ENCODE measurements at places on chromosomes 6 and 20.

DNA sequence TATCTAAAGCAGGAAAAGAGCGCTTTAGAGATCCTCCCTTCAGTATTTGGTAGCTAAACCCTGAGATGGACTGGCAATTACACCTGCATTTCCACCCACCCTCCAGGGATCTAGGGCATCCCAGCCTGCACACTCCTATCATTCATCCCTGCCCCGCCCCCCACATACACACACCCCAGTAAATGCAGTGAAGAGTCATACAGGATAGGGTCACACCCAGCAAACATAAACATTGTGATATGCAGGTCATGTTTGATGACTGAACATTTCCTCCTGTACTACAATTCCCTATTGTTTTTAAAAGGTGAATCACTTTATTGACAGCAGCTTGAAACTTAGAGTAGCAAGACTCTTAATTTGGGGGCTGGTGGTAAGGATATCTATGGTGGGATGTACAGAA is 112.9 kb downstream of the FOXO3 start:
- DNase-seq, result no peak

DNA sequence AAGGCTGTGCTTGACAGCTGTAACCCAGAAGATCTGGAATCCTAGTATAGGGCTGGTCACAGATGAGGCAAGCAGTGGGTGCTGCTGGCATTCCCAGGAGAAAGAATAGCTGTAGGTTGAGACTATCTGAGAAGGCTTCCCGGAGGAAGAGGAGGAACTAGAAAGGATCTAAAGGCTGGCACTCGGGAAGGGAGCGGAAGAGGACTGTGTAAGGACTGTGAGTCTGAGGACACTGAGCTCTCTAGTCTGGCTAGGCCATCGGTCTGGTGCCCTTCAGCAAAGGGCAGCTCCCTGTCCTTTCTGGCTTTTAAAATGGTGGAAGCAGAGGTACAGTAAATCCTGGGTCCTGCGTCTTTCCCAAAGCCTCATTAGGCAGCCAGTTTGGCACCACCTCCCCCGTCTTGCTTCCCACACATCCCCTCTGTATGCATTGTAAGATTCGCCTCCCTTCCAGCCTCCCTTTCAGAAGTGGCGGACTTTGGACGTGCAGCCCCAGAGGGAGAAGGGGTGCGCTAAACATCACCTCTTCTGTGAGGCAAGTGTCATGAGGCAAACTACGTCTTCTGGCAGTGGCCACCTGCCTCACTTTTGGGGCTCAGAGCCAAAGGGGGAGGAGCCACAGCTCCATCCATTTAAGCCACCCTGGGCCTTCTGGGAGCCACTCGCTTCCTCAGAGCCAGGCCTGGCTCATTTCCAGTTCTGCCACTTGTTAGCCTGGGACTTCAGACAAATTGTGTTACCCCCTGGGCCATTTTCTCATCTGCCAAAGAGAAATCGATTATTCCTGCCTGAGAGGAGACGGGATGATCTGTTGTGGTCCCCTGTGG is 8.6 kb downstream of the SNPH start:
- no peak for DNase-seq

DNA sequence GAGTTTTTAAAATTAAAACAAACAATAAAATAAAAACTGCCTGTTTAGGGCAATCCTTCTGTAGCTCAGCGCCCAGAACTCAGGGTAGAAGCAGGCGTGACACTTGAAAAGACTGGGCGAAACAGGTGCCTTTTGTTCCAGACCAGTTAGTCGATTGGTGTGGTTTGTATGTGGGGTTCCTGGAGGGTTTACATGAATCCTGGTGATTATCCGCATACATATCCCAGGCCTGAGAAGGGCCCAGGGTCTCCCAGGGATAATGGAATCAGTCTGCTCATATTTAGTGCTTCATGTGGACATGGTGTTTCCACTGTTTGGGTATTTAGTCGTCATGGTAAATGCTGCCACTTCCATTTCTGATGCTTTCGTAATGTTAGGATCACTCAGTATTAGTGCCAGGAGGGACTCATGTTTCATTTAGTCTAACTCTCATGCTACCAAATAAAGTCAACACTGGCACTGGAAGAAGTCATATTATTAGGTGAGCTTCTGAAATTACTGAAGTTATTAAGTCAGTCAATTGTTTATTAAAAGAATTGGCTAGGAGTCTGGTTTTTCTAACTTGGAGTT is 116.5 kb downstream of the SAMD5 start:
- no peak for DNase-seq

GRCh38 chr6:87827346-87827745 is 125.3 kb upstream of the AKIRIN2 start:
- DNase-seq, result no peak

DNA sequence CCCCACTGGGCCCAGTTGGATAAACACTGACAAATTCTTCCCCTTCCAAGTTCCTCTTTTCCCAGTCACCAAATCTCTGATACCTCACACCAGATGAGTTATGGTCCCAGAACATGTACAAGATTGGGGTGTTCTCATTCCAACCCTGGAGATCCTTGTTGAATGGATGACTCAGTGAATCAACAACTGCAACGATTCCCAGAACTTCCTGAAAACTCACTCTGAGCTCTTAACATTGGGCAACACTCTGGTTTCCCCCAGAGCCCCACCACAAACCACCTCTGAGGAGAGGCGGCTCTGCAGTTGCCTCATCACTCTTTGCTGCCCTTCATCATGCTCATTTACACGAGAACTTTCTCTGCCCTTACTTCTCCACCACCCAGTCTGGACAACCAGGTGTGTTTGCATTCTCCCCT is 115.2 kb downstream of the MRPL14 start:
- no peak for DNase-seq

DNA sequence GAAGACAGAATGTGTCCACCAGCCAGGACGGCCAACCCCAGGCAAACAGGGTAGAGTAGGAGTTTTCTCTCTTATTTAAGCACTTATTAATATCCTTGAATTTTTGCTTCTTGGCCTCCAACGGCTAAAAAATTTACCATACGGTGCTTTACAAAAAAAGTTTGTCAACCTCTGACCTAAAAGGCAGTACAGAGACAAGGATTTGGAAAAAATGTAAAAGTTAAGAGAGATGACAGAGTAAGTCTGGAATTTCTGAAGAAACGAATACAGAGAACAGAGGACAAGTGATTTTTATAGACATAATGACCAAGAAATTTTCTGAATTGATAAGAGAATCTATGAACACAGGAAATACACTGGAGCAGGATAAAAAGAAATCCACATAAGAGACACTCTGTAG is 10.2 kb downstream of the OSER1 start:
- no peak for DNase-seq

DNA sequence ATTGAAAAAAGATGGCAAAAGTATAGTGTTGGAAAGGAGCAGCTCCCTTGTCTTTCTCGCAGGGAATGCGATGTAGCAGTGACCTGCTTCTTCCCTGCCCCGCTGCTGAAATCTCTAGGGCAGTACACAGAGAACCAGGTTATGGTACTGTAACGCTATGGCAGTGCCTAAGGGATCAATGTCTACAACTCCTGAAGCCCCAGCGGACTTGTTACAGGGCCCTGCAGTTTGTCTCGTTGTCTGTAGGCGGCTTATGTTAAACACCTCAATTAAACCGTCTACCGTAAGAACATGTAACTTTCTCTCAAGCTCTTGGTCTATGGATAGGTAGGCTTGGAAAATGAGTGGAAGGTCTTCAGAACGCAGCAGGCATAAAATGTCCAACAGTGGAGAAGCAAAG is 44.8 kb upstream of the SLC17A4 start:
- no peak for DNase-seq

GRCh38 chr6:27468334-27468733 is 4.6 kb downstream of the ZNF184 start:
- DNase-seq, result no peak

DNA sequence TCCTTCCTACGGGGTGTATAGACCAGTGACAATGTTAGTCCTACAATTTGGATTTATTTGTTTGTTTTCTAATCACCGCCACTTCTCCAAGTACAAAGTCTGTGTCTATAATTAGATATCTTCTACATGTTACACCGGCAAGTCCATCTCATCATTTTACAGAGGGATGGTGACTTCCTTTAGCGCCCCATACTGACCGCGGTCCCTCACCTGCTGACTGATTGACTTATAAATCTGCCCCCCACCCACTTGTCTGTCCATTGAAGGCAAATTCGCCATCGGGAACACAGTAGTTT is 8.9 kb upstream of the NR2E1 start:
- no peak for DNase-seq

DNA sequence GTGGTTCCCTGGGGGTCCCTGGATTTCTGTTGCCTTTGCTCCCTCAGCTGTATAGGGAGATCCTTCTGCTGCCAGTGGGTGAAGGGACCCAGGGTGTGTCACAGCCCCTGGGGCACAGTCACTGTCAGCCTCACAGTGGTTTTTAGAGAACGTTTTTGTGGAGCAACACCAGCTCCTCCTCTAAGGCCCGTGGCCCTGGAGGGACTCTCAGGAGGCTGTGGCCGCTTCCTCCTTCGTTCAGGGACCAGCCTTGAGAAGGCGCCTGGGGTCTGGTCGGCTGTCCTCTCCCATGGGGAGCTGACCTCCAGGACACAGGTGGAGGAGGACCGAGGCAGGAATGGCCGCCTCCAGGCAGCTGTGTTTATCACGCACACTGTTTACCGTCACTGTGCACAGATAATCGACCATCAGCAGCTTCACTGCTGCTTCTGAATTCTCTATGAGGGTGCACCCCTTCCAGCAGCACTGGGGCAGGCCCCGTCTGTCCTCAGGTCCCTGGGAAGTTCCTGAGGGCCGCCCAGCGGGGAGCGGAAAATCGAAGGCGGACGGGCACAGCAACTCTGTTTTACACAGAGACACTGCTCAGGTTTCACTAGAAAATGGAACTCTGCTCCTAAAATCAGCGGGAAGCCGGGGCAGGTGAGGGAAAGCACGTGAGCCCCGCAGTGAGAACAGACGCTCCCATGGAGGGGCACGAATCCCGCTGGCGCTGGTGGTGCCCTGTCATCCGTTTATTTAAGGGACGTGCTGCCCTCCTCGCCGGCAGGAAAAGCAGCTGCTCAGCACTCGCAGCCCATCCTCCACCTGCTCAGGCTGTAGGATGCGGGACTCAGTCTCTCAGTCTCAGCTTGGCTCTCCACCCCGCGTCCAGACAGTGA is 10.4 kb upstream of the FRMD1 start:
- no peak for DNase-seq

DNA sequence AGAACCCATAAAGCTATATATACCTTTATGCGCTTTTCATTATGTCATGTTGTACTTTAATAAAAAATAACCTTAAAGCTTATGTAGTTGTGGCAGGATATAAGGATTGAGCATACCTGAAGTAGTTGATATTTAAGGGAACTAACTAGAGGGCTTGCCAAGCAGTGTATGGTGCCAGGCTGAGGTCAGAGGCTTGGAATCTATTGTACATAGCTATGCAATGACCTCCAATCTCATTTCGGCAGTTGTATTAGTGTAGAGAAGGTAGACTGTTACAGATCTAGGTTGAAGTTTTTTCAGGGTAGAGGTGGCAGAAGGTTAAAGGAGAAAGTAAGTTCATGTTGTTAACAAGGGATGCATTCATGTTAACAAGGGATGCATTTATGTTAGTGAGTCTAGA is 397.7 kb upstream of the HS3ST5 start:
- DNase-seq, result no peak

DNA sequence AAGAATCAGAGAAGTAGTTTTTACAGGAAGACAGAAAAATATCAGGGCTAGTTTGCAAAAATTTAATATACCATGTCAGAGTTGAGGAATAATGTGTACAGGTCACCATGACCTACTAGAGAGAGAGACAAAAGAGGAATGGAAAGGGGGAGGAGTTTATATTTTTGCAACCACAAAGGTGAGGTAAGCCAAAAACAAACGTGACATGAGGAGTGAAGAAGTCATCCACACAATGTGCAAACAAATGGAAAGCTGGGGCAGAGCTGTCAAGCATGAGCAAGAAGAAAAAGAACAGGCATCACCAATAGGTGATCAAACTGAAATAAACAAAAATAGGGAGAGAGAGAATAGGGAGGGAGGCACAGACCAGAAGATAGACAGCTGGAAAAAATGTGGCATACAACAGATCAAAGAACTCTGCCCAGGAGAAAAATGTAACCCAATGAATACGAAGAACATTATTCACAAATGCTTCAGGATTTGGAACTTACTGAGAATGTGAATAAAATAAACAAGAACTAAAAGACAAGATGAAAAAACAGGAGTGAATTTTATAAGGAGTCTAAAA is 15.5 kb downstream of the RARS2 start:
- no peak for DNase-seq

DNA sequence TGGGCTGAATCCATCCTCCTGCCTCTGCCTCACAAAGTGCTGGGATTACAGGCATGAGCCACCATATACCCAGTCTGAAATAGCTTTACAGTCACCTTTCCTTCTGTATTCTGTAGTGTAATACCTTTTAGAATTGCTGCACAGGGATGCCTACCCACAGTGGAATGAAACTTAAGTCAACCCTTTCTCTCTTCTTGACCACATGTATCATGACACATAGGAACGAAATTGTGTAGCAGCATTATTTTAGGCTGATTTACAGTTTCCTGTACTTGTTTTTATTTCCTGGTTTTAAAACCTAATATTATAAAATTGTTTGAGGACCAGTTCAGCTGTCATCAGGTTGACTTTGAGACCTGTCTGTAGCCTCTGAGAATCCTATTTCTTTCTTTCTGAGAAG is 297.8 kb downstream of the ZFAND3 start:
- no peak for DNase-seq

- DNase-seq, result no peak
Measured at GRCh38 chr6:11931296-11932035, 80.6 kb upstream of the HIVEP1 start.

DNA sequence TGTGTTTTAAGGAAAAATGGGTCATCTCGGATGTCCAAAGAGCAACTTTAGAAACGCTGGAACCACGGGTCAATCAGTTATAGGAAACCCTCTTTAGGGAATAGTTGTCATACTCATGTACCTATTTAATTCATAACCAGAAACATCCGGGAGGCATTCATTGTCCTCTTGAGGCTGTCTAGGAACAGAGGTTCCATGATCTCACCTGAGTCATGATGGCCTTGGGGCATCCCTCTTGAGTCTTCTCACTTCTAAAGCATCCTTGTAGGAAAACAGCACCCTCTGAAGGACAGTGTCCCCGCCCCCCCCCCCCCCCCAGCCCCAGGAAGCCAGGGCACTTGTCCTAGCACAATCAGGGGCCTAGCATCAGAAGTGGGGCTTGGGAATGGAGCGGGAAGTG is 46.3 kb upstream of the CDH4 start:
- no peak for DNase-seq

- no peak for DNase-seq
Measured at GRCh38 chr6:70563530-70563929, 3.2 kb upstream of the SDHAF4 start.

- no peak for DNase-seq
Measured at GRCh38 chr6:116633685-116634084, 17.4 kb downstream of the RSPH4A start.

DNA sequence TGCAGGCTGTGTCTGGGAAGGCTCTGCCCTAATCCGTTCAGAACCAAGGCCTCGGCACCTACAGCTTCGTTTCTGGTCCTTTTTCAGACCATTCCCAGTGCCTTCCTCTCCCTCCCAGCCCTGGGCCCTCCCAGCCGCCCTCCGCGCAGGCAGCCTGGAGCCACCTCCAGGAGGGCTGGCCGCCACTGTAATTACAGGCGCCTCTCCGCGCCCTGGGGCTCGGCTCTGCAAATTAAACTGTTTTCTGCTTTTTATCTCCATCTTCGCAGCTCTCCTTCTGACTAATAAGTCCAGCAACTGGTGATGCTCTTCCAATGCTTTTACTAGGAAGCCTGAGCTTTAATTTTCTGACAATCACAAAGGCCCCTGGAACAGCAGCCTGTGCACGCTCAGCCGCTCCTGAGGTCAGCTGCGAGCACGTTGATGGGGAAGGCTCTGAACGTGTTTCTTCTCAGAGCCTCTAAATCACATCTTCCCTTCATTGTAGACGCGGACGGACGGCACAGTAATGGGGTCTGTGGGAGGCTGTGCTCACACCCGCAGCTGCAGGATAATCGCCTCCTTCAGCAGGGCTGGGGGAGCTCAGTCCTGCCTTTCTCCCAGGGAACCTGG is 194.6 kb downstream of the DLL1 start:
- no peak for DNase-seq
